ENCODE measurements at places on chromosomes 4 and X.

GRCh38 chr4:178148106-178148505 is 705.9 kb upstream of the AGA start:
- DNase-seq: no peak

DNA sequence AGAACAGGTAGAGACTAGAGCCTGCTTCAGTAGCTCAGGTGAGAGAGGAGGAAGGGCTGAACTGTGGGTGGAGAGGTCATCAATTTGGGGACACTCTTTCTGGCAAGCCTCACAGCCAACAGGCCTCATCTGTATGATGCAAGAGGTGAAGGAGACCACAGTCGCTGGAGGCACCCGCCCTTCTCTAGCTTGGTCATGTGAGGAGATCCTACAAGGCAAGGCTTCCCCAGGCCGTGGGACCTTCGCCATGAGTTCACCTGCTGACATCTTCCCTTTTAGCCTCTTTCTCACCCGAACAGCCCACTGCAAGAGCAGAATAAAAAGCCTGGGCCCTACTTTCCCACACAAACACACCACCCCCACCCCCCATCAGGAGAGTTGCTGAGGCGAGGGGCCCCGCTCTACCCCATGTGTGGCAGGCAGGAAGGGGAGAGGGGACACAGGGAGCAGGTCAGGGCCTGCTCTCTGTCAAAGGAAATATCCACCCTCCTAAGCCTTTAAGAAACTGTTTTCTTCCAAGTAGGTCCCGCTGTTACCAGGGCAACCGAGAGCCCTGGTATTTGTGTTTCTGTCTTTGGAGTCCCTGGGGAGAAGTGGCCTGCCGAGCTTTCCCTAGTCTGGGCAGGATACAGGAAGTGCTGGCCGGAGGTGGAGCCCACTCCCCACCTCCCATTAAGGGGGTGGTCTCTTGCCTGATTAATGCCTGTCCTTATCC is 8.1 kb downstream of the RTL5 start:
- DNase-seq: no peak

DNA sequence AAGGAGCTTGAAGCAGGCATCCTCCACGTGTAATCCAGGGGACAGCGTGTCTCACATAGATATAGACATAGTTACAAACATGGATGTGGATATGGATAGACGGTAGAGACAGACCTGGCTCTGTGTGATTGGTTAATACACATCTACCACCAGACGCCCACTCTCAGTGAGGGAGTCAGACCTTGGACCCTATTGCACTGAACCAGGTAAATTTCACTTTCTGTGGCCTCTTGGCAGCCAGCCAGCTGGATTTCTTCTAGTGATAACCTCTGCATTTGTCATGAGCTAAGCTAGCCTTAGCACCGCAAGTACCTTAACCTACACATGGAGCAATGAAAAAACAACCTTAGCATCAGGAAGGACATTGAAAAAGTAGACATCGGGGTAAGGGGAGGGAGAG is 79.2 kb upstream of the ACSL4 start:
- DNase-seq: no peak

GRCh38 chrX:153397256-153397960 is 3.7 kb downstream of the PNMA6E start:
- no peak for DNase-seq

- no peak for DNase-seq
Measured at GRCh38 chr4:94216394-94216793, 8.7 kb downstream of the SMARCAD1 start.

- no peak for DNase-seq
Measured at GRCh38 chrX:154476821-154477220, 2.3 kb downstream of the LAGE3 start.

All from iPS DF 19.7 (cell line).